Stimulated activated CD4-positive, alpha-beta T cell treated with anti-CD3 and anti-CD28 coated beads, Interleukin-1b, Interleukin-23, amount 100 ng/mL, for 1 hour (primary cell): ENCODE measurements at places on chromosomes 3 and 15.

GRCh38 chr15:42146551-42147430 is 9.6 kb downstream of the PLA2G4F start:
- DNase-seq, result no peak

DNA sequence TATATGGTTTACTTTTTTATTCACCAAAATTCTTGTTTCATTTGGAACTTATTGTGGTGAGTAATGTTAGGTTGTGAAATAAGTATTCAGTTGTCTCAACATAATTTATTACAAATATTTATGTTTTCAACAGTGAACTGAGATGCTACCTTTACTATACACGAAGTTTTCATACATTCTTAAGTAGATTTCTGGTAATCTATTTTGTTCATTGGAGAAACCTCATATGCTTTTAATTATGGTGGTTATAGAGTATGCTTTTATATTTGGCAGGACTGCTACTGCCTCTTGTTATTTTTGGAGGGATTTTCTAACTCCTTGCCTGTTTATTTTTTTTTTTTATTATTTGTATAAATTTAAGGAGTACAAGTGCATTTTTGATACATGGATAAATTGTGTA is 253.1 kb downstream of the NLGN1 start:
- no peak for DNase-seq

GRCh38 chr3:106126067-106126845 is 257.4 kb upstream of the CBLB start:
- no peak for DNase-seq

DNA sequence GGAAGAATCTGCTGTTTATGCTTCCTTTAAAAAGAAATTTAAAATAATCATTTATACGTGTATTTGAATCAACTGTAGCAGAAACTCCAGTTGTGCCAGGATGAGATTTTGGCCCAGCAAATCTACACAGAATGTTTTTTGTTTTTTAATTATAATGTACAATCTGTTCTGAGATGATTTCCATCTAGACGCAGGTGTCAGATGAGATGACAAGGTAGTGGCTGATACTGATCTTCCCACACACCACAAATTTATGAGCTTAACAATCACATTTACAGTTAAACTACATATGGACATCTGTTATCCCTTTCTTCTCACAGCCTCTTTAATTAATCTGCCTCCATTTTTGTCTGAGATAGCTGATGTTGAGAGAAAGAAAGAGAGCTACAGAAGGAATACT is 23.6 kb downstream of the DCLK3 start:
- DNase-seq, result no peak

- DNase-seq, result no peak
Observed at GRCh38 chr3:188664795-188665194, 507.0 kb upstream of the TPRG1 start.

DNA sequence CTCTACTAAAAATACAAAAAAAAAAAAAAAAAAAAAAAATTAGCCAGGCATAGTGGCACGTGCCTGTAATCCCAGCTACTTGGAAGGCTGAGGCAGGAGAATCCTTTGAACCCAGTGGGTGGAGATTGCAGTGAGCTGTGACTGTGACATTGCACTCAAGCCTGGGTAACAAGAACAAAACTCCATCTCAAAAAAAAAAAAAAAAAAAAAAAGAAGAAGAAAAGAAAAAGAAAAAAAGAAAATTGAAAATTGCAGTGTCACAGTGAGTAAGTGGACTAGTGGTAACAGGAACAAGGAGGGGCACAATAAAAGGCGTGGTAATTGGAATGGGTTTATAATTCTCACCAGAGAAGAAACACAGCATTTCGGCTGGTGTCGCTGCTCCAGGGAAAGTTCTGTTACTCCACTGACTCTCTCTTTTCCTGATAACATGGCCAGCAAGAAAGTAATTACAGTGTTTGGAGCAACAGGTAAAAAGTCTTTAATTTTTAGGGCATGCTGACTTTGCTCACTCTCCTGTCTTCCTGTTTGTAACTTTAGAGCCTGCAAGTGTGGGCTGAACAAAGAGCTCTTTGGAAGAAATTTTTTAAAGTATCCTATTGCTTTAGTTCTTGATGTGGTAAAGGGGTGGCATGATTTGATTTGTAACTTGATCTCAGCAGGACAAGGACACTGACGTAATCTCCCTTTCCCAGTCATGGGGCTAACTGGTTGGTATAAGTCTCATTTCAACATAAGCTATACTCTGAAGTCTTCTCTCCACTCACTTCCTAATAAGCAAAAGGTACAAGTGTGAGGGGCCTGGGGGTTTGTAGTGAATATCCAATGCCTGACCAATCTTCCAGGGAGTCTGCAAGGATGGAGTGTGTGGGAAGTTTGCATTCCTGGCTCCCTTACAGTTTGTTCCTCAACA is 22.1 kb upstream of the TRA2B start:
- DNase-seq, result no peak

- DNase-seq, result no peak
Observed at GRCh38 chr3:50189274-50189673, 2.1 kb upstream of the GNAT1 start.

GRCh38 chr3:48938156-48938555 is 19.5 kb downstream of the ARIH2 start:
- no peak for DNase-seq

DNA sequence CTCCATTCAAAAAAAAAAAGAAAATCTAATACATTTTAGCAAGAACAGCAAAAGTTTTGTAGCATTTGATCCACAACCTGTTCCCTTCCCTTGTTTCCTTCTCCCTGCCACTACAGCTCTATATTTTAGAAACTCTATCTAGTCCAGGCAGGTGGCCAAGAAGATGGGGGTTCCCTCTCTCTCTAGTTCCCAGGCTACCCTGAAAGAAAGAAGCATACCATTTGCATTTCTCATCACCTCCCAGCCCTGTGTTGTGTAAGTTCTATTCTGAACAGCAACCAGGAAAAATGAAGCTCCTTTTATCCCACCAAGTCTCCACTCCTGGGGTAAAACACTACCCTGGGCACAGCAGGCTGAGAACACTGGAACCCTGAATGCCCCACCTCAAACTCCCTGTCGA is 100.0 kb downstream of the PCCB start:
- no peak for DNase-seq

DNA sequence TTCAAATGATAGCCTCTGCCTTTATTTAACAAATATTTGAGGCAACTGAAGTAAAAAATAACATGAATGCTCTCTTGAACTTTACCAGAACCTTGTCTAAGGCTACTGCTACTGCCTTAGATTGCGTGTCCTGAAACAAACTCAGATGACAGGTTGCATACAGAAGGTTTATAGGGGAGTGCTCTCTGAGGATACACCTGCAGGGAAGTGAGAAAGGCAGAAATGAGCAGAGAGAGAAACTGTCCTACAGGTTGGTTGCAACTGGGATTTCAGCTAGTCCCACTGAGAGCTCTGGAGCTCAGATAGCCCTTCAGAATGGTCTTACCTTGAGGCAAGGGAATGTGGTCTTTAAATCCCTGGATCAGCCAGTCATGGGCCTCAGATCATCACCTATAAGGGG is 165.5 kb downstream of the IL5RA start:
- DNase-seq, result no peak

- DNase-seq, result no peak
Observed at GRCh38 chr3:66504850-66505641, 4.2 kb upstream of the LRIG1 start.

GRCh38 chr3:119195911-119196310 is 22.5 kb downstream of the UPK1B start:
- DNase-seq, result no peak

- DNase-seq, result no peak
Observed at GRCh38 chr3:46948830-46949671, 27.5 kb downstream of the CCDC12 start.

DNA sequence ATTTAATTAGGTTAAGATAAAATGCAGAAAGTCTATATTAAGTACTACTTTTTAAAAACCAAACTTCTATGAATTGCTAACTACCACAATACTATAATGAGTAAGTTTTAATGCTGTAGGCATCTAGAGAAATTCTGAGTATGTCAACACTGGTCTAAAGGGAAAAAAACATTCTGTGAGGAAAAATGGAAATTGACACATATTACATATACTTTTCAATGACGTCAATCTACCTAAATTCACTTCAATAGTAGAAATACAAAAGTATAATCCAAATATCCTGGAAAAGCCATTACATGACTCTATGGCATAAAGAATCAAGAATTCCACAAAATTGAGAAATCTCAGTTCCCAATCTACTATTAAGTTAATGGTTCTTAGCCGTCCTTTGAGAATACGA is 2.2 kb downstream of the SECISBP2L start:
- DNase-seq, result no peak

DNA sequence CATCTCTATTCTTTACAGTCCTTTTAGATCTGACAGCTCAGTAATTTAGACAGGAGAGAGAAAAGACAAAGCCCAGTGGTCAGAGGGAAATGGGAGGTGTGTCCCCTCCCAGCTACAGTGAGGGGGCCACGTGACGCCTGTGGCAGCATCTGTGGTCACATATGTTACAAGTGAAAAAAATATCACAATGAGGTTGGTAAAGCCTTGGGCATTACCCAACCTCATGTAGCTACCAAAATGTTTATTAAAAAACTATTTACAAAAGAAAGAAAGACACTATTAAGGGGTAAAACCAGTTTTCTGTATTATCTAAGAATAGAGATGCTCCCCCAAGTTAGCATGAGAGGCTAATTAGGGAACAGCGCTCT is 42.9 kb upstream of the PLCL2 start:
- DNase-seq, result no peak

DNA sequence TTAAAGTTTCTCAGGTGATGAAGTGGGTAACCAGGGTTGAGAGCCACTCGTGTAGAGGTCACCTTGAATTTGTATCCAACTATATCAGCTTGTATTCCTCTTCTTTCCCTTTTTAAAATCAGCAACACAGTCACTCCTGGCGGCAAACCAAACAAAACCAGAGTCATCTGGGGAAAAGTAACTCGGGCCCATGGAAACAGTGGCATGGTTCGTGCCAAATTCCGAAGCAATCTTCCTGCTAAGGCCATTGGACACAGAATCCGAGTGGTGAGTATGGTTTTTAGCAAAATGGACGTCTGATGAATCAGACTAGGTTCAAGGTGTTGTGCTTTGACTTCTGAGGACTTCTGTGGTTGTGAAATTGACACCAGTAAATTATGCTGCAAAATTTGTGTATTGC is 3.9 kb downstream of the RPL35A start:
- no peak for DNase-seq

DNA sequence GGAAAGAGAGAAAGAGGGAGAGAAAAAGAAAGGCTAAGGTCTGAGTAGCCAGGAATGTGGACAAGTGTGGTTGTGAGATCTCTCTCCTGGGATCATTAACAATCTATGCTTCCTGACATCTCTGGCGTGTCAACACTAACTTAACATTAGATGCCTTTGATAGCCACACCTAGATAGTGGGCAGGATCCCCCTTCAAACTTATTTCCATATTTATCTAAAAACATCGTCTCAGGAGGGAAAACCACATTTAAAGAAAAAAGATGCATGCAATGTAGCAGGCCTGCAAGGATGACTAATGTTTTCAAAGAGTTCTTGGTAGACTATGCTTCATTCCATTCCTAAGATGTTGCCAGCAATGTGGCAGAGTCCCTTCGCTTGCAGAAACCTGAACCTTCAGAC is 80.9 kb downstream of the MLH1 start:
- no peak for DNase-seq

GRCh38 chr15:64824929-64825430 is 467 bp downstream of the PIF1 start:
- DNase-seq, result no peak

- DNase-seq, result no peak
Observed at GRCh38 chr3:143184099-143184498, 64.5 kb downstream of the CHST2 start.

GRCh38 chr3:71406972-71407810 is 176.3 kb downstream of the FOXP1 start:
- no peak for DNase-seq

GRCh38 chr3:115741650-115742049 is 118.3 kb downstream of the GAP43 start:
- no peak for DNase-seq

DNA sequence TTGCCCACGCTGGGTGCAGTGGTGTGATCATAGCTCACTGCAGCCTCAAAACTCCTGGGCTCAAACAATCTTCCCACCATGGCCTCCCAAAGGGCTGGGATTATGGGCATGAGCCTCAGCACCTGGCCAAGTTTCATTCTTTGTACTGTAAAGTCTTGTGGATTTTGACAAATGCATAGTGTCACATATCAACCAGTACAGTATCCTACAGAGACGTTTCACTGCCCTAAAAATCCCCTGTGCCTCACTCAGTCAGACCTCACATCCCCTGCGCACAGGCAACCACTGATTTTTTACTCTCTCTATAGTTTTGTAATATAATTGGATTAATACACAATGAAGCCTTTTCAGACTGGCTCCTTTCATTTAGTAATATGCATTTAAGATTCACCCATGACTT is 130.7 kb upstream of the UBE2E1 start:
- no peak for DNase-seq

DNA sequence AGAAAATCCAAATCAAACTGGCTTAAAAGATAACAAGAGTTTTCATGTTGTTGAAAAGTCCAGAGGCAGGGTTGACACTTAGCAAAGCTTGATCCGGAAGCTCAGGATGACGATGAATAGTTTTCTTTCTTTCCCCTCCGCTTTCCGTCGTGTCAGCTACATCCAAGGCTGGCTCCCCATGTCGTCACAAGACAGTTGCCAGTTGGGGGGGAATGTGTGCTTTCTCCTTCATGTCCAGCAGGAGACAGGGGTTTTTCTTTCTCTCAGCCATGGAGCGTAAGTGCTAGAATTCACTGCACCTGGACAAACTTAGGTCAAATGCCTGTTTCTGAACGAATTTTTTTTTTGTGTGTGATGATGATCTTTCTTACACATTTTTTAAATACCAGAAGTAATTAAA is 273.8 kb upstream of the RGMA start:
- DNase-seq, result no peak

DNA sequence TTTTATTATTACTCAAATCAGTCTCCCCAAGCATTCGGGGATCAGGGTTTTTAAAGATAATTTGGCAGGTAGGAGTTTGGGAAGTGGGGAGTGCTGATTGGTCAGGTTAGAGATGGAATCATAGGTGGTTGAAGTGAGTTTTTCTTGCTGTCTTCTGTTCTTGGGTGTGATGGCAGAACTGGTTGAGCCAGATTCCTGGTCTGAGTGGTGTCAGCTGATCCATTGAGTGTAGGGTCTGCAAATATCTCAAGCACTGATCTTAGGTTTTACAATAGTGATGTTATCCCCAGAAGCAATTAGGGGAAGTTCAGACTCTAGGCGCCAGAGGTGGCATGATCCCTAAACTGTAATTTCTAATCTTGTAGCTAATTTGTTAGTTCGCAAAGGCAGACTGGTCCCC is 20.6 kb upstream of the TRANK1 start:
- DNase-seq, result no peak

DNA sequence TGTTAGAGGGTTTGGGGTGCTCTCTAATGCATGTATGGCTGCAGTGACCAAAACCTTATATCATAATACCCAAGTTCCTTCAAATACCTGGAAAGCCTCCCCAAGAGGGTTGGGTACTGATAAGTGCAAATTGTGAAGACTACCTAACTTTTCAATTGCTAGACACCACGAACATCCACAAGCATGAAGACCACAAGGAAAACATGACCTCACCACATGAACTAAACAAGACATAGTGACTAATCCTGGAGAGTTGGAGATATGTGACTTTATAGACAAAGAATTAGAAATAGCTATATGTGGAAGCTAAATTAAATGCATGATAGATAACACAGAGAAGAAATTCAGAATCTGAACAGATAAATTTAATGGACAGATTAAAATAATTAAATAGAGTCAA is 23.9 kb upstream of the AADACL2 start:
- DNase-seq, result no peak
